ENCODE measurements at places on chromosomes 7 and 10.

DNA sequence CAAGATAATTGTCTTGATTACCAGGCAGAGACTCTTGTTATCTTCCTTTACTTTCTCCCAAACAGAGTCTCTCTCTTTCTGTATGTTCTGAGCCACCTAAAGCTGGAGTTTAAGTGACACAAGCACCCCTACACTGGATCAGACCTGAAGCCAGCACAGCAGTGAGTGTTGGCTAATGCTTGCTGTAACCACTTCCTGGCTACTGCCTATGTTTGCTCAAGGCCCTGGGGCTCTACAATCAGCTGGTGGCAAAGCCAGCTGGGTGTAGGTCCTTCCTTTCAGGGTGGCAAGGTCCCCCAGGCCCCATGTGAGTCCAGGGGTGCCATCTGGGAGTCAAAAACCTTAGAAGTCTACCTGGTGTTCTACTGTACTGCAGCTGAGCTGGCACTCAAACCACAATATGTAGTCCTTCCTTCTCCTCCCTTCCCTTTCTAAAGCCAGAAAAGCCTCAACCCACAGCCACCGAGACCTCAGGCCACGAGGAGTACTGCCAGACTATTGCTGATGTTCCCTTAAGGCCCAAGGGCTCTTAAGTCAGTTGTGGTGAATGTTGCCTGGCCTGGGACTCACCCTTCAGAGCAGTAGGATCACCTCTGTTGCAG, 416.3 kb downstream of the ADRA2A start:
- no peak for DNase-seq

DNA sequence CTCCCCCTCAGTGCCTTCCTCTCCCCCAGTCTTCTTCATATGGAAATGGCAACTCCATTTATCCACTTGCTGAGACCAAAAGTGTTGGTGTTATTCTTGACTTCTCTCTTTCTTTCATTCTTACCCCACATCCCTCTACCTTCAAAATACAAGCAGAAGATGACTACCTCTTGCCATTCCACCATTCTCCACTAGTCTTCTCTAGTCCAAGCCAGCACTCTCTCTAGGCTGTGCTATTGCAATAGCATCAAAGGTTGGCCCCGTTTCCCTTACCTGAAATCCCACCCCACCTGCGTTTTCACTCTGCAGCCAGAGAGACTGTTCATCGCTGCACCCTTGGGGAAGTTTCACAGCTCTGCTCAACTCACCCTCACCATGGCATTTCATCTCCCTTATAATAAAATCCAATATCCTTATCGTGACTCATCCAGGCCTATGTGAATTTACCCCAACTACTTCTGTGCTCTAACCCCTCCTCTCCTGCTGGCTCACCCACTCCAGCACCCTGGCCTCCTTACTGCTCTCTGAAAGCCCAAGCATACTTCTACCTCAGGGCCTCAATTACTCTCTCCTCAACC, 109.1 kb downstream of the LSM5 start:
- DNase-seq, result no peak

GRCh38 chr10:29555746-29556481, 78.9 kb downstream of the SVIL start:
- DNase-seq, result peak; percentile 85

GRCh38 chr7:150978126-150978789, at the start of gene KCNH2:
KCNH2 (minus strand) TSS chr7:150978321; CDS start chr7:150977913, 408 bp downstream.
- no peak for DNase-seq

All from ELR (cell line).